ENCODE measurements at places on chromosomes 1 and 21.

GRCh38 chr1:41639332-41639936 is 155.0 kb upstream of the EDN2 start:
- DNase-seq, result no peak

- no peak for DNase-seq
Measured at GRCh38 chr1:113830039-113830438, 17.8 kb upstream of the RSBN1 start.

GRCh38 chr1:17874710-17875109 is 119.6 kb downstream of the ACTL8 start:
- DNase-seq, result no peak

DNA sequence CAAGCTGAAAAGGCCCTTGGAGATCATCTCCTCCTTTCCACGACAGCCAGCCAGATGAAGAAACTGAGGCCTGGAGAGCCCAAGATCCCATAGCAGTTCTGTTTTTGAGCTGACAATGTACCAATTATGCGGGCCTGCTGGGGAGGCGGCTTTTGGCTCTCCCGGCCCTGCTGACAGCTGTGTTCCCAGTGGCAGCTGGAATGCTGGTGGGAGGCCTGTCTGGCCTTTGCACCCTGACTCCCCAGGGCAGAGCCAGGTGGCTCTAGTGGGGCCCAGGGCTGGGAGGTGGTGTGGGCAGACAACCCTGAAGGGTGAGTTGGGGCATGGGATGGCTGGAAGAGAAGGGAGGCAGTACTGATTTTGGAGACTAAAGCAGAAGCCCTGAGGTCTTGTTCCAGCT is 30.7 kb upstream of the WASF2 start:
- DNase-seq, result no peak

DNA sequence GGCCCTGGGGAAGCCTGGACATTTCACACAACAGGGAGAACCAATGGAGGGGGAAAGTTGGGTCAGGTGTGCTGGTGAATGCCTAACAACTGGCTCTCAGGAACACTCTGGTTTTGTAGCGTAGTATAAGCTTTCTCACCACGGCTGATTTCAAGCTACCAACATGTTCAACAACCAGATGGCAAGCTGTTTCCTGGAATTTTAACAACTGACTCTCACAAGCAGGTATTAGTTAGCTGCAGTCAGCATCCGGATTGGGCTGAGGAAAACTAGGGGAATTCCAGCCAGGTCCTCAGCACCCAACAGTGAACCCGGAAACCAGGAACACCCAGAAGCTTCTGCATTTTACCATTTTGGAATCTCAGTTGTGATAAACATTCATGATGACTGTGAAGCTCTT is 162.3 kb upstream of the CAMK1G start:
- DNase-seq, result no peak

DNA sequence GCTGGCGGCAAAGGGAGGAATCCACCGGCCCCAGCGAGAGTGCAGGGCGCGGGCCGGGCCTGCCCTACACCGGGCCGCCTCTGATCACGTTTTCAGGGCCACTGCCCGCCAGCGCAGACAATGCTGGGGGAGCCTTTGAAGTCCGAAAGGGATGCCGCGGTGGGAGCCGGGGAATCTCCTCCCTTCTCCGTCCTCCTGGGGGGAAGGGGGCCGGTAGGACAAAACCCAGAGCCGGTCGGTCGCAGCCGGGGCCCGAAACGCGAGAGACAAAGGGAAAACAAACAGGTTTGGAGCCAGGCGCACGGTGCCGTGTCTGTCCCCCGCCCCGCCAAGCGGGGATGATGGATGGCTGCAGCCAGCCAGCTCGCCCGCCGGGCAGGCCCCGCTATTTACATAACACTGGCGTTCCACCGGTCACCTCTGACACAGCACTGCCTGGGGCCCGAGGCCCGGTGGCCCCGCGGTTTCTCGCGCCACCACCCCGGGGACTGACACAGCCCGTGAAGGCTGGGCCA is 92.0 kb downstream of the CASZ1 start:
- no peak for DNase-seq

- DNase-seq, result no peak
Measured at GRCh38 chr1:185645162-185645640, 89.0 kb upstream of the HMCN1 start.

DNA sequence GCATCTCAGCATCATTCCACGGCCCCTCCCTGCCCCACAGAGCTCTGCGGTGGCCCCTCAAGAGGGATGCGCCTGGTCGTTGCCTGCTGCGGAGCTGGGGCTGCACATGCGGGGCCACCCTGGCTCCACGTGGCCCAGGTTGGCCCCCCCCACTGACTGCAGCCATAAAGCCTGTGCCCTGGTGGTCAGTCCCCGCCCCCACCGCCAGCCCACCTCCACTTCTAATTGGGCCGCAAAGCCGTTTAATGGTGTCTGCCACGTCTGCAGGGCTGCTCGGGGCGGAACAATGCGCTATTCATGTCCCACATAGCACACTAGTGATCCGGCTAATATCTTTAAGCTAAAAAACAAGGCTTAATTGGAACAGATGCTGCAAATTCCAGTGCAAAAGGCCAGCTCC is 33.5 kb upstream of the ACTRT2 start:
- no peak for DNase-seq

DNA sequence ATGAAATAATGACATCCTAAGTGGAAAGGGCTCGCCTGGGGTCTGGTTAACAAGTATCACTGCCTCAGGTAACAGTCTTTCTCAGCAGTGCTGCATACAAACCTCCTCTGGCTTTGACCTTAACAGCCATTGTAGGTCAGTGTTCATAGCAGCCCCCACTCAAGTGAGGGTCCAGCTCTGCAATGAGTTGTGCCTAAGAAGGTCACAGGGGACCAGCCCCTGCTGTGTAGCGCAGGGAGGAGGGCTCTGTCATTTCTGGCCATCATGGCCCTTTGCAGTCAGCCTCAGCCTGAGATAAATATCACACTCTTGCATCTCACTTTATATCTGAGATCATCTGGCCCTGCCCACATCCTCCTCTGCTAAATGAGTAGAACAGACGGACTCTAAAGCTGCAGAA is 18.1 kb upstream of the MYSM1 start:
- no peak for DNase-seq

GRCh38 chr1:84936116-84936810 is 43.3 kb upstream of the LPAR3 start:
- peak; percentile 0 for DNase-seq

DNA sequence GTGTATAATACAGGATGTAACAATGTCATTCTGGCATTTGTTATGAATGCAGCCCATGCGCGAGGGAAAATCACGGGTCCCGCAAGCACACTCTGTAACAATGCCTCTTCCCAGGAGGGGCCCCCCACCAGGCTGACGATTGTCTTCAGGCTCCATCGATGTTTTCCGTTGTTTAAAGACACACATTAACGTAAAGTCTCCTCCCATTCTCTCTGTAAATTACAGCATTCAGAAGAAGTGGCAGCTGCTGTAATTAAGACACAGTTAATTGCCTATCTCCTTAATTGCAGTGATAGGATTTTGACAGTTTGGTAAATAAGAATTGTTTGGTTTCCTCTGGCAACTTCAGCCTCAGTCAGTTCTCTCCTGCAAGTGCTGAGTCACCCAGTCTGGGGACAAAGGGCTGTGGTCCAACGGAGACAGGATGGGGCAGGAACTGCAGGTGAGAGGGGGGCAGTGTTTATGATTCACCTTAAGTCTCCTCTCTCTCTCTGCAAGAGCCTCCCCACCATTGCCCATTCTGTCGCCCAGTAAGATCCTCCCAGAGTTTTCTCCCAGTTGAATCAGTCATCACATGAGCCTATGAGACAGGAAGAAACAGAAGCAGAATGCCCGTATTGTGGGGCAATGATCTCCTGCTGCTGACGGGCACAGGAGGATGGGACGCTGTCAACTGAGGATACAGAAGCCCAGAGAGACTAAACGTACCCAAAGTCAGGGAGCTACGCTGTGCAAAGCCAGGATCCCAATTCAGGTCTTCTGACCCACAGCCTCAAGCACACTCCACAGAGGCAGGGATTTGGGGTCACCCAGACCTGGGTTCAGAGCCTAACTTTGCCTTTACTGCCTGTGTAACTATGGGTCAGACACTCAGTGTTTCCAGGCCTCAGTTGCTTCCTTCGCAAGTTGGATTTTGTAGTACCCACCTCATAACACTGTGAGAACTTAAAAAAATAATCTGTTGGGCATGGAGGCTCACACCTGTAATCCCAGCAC is 110.0 kb downstream of the ADSS2 start:
- DNase-seq, result peak; percentile 83

DNA sequence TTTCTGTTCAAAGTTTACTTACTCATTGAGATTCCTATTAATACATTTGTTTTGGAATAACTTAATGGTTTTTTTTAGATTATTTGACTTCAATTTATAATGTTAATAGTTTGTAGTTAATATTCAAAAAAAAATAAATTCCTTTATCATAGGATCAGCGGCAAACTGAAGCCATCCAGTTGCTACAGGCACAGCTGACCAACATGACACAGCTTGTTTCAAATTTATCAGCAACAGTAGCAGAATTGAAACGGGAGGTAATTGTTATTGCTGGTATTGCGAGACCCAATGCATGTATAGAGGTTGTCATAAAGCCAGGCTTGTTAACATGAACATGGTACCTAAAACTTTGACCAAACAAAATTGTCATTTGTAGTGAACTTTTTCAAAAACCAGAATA is 59.0 kb upstream of the FASLG start:
- DNase-seq, result no peak

DNA sequence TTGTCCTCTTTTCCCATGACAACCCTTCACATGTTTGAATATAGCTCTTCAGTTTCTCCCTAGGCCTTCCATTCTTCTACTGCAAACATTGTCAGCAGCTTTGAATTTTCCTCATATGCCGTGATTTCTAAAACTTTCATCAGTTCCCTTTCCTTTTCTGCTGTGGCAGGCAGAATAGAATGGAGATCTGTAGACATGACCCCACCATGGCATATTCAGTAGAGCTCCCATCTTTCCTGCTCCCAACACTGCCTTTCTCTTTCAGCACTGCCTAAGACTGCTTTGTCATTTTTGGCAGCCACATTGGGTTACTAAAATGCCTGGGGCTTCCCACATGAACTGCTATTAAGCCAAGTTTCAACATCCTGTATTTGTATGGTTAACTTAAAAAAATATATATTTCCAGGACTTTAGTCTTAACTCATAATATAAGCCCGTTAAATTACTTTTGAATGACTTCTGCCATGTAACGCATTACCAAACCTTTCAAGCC is 60.9 kb downstream of the TBX19 start:
- no peak for DNase-seq

- no peak for DNase-seq
Measured at GRCh38 chr1:83741348-83741747, 257.6 kb downstream of the TTLL7 start.

All from NCI-H1436 treated with DMSO at 0.1 percent for 48 hours (cell line).